Stomach (tissue), 19 donors: ENCODE measurements at places on chromosomes 7 and 10. TPM values are rescaled to one million over a fixed set of nuclear protein-coding genes. Genes with fewer than 3 reads are reported as not detected.

- no peak for DNase-seq
These were observed 17.0 kb upstream of the SH3PXD2A start for GRCh38 chr10:103872137-103872931.

DNA sequence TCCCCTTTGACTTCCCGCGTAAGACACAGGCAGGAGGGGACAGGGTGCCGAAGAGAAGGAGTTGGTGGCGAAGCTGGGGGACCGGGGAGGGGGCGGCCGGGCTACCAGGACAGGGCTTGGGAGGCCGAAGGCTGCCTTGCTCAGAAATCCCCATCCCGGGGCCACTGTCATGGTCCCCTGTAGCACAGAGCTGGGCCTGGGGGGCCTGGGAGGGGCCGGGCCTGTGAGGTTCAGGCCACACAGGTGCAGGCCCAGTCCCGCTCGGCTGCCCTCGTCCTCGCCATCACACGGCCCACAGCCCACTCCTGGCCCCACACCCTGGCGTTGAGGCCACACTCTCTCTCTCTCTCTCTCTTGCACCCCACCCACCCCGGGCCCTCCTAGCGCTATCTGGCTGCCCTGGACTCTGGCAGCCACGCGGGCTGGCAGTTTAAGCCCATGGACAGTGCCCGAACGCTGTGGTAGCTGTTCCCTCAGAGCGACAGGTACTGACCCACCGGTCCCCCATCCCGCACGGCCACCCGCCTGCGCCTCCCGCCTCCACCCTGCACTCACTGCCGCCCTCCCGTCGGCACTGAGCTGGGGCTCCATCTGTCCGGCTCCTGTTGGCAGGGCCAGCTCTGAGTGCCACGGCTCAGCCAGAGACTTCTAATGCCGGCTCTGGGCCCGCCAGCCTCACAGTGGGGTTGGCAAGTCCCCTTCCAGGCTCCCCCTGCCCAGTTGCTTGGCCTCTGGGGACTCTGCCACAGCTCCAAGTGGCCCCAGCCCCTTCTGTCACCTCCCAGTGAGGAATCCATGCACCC, 28.0 kb downstream of the TTYH3 start:
- no peak for DNase-seq

- DNase-seq, result no peak
These were observed 35.1 kb downstream of the SORBS1 start for GRCh38 chr10:95526044-95526443.

GRCh38 chr7:117019786-117020590, 66.7 kb downstream of the ST7 start:
- peak; percentile 95 for DNase-seq

DNA sequence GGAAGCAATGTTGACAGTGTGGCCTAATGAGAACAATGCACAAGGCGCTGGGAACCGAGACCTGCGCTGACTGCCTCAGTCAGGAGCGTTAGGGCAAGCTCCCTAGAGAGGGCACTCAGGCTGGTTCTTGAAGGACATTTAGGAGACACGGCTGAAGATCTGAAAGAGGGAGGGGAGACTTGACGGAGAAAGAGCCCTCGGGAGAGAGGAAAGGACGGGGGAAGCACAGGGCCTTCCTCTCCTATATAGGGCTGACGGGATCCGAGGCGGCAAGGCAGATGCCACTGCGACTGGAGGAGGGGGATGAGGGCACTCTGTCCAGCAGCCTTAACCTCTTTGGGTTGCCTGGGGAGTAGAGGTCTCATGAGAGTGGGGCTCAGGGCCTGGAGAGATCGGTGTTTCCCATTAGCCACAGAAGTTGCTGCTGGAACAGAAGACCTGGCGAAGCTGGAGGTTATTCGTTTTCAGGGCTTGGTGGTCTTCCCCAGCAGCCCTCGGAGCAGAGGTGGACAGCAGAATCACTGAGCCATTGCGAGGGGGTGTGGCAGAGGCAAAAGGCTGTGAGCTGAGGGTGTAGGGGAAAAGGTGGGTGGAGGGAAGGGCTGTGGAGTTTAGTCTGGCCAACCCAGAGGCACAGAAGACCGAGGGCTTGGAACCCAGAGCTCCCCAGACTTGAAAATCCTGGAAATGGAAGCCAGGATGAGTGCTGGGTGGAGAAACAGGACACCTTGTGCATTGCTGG, 36.0 kb downstream of the CLEC2L start:
- DNase-seq, result no peak

- DNase-seq, result no peak
These were observed 140.5 kb upstream of the AKR1E2 start for GRCh38 chr10:4685491-4685890.

DNA sequence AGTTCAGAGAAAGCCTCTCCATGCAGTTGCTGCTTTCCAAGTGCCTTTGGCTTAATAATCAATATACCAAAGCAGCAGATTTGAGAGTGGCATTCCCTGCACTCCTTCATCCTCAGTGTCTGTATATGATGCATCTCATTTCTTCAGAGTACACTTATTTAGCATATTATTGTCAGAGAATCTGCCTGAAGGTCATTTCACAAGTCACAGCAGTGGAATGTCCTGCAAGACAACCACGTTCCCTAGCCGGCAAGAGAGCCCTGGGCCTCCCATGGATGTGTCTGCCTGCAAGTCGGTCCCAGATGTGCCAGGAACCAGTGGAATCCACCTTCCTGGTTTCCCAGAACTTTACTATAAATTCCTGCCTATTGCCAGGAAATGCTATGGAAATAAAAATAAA, 289.4 kb upstream of the IGFBP3 start:
- no peak for DNase-seq

DNA sequence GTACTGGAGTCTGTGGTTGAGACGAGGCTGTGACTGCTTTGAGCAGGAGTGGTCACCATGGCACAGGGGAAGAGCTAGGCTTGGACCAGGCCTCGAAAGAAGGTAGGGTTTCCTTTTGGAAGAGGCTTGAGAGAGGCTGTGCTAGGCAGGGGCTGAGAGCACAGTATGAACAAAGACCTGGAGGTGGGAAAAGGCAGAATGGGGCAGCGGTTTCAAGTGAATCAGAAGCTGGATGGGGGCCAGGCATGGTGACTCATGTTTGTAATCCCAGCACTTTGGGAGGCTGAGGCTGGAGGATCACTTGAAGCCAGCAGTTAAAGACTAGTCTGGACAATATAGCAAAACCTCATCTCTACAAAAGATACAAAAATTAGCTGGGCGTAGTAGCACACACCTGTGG, 65.9 kb downstream of the CLIP2 start:
- no peak for DNase-seq

- peak; percentile 26 for DNase-seq
These were observed 27.4 kb upstream of the GNAI1 start for GRCh38 chr7:80107278-80107677.

- DNase-seq, result no peak
These were observed 27.1 kb upstream of the AKAP9 start for GRCh38 chr7:91913612-91914011.

- DNase-seq, result no peak
These were observed 45.3 kb upstream of the FAM133B start for GRCh38 chr7:92635538-92635937.

- DNase-seq, result no peak
These were observed 6.6 kb downstream of the CUBN start for GRCh38 chr10:17122726-17123661.

GRCh38 chr10:110355141-110355831, 50.6 kb upstream of the SMNDC1 start:
- DNase-seq, result no peak

GRCh38 chr7:99109108-99110051, 34.5 kb downstream of the SMURF1 start:
- no peak for DNase-seq

DNA sequence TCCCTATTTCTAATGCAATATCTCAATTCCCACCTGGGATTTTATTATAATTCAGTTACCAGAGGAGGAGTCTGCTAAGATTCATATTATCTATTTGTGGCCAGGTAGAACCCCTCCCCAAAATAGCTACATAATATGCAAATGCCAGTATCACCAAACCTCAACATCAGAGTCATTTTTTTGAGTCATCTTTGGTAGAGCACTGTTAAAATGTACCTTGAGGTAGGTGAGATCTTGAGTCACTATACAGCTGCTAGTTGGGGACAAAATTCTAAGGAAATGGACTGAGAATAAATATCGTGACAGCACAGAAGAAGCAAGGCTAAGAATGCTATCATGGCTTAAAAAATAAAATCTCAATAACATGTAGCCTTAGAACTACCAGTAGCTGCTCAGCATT, 4.7 kb upstream of the CRYGN start:
- no peak for DNase-seq

DNA sequence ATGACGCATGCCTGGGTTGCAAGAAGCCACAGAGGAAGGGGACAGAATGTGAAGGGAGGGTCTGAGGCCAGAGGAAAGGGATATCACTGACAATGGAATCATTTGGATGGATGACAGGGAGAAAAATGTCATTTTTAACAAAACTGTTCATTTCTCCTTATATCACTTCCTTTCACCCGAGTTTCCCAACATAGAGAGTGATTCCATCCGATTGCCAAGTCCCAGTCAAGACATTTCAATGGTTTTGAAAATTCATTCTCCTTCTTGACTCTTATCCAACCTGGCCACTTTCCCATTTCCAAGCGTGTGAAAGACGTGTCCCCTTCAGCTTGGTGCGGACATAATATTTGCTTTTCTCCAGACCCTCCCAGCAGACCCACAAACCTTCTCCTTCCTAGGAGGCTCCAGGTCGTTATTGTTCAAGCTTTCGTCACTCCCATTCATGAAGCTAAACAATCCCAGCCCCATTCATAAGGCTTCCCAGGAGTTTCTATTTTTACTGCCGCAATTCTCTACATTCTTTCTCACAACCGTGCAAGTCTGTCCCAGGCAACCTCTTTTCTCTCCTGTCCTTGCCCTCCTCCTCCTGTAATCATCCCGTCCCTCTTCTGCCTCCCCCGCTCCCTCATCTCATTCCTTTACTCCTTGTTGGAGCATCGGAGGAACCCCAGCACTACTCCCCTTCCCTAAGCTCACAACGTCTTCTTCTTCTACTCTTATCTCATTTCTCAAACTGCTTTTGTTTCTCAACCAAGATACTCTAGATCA, 301.3 kb upstream of the KLF6 start:
- DNase-seq, result peak; percentile 52

GRCh38 chr7:102431617-102432298, 1.6 kb upstream of the ORAI2 start:
- no peak for DNase-seq

Gene C10orf67
- not detected for total RNA-seq

Gene PRLHR
- total RNA-seq, result not detected

Gene LHFPL3
- total RNA-seq, result 0.55 TPM

Gene TBC1D12
- 50.3 TPM for total RNA-seq

Gene IL2RA
- 1.5 TPM for total RNA-seq

Gene ACTL6B
- not detected for total RNA-seq

Gene COL26A1
- total RNA-seq, result not detected

Gene NME8
- 14.8 TPM for total RNA-seq

Gene DLD
- total RNA-seq, result 35.6 TPM

Gene ADRA2A
- 0.72 TPM for total RNA-seq

Gene MYL10
- not detected for total RNA-seq
